ENCODE measurements at places on chromosomes 1 and 21.

DNA sequence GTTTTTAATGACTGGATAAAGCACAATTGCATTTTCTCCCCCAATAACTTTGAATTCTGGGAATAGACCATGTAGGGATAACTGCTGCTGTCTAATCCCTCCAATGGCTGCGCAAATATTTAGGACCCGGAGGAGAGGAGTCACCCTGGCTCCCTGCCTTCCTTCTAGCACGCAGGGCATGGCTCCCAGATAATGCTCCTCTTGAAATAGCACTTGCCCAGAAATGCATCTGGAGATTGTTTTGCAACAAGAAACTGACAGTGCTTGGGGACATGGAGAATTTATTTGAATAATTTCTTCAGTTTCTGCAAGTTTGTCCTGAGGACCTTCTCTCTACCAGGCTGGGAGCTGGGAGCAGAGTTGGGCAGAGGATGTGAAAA, 83.5 kb downstream of the MAN1C1 start:
- DNase-seq = no peak

DNA sequence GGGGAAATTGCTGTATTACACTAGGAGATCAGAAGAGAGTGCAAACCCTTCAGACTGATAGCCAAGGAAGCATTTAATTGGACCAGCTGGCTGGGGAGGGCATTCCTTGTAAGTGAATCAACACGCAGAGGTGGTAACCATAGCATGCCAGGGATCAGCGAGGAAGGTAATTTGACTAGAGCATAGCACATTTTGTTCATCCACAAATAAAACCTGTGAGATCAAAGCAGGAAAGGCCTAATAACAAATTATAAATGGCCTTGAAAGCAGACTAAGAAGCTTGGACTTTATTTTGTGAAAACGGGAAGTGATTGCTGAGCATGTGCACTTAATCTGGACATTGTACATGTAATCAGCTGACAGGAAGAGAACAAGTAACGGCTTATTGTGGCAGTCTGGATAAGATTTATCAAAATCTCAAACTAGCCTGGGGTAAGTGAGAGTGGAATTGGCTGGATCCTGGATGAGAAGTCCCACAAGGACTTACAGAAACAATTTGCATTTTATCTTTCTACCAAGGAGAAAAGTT, 11.7 kb upstream of the CD55 start:
- DNase-seq = no peak

GRCh38 chr1:147833231-147833860, 69.2 kb upstream of the GJA8 start:
- DNase-seq = no peak

- no peak for DNase-seq
These were observed 49.1 kb upstream of the DR1 start for GRCh38 chr1:93296555-93297154.

- no peak for DNase-seq
These were observed 924.1 kb downstream of the LRRIQ3 start for GRCh38 chr1:73273886-73274285.
